ENCODE measurements at places on chromosomes 13 and 19. TPM values are rescaled to one million over a fixed set of nuclear protein-coding genes. Genes with fewer than 3 reads are reported as not detected.

Gene TMC4
- 0.55 TPM for total RNA-seq

GRCh38 chr13:51329606-51330005 is 9.9 kb upstream of the SERPINE3 start:
- no peak for DNase-seq

Gene ZNF154
- 4.4 TPM for total RNA-seq

DNA sequence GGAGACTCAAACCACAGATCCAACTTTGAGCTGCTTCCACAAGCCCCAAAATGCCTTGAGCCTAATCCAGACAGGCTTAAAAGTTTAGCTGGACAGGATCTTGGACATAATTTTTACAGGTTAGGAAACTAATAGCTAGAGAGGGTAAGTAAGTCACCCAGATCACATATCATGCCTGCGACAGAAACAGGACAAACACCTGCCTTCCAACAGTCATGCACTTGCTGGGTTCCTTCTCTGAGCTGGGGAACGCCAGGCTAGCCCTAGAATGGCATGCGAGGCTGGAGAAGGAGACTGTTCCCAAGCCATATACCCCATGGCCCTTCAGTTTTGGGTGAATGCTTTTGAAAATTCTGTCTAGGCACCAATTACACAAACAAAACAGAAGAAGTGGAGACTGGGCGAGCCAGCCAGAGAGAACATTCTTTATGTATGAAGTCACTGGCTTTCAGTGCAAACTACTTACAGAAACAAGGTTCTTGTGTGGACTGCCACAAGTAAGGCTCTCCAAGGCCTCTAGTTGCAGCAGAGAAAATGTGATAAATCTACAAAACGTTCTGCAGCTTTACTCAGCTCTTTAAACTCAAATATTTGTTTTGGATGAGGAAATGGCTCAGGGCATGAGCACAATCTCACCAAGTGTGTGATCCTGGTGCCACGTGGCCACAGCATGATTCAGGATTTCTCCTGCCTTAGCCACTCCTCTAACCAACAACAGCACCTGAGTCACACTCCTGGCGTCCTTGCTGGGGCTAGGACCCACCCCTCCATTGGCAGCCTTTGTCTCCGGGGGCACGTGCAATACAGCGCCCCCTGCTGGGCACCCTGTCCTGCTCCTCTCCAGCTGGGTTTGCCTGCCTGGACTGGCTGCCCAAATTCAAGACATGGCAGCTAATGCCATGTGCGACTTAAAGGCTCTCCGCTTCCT is 73.4 kb upstream of the UBL3 start:
- peak; percentile 88 for DNase-seq

GRCh38 chr19:35904311-35905068 is 2.2 kb downstream of the HCST start:
- no peak for DNase-seq

DNA sequence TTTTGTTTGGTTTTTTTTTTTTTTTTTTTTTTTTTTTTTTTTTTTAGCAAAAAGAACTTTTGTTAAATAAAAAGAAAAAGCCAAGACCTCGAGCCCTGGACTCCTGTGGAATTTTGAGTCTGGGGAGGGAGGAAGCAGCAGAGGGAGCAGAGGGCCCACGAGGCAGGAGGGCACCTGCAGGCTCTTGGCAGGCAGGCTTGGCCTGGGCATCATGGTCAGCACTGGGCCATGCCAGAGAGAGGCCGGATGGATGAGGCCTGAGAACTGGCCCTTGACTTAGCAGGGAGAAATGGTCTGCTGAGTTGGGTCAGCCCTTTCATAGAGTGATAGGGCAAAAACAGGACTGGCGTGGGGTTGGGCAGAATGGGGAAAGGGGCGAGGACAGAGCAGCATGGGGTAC is 100.4 kb downstream of the GPR12 start:
- no peak for DNase-seq

Measured in activated CD4-positive, alpha-beta T cell treated with anti-CD3 and anti-CD28 coated beads for 36 hours (primary cell).